Activated B cell treated with CpG ODN at 0.5 μM for 24 hours (primary cell): ENCODE measurements at places on chromosomes 1 and 21.

DNA sequence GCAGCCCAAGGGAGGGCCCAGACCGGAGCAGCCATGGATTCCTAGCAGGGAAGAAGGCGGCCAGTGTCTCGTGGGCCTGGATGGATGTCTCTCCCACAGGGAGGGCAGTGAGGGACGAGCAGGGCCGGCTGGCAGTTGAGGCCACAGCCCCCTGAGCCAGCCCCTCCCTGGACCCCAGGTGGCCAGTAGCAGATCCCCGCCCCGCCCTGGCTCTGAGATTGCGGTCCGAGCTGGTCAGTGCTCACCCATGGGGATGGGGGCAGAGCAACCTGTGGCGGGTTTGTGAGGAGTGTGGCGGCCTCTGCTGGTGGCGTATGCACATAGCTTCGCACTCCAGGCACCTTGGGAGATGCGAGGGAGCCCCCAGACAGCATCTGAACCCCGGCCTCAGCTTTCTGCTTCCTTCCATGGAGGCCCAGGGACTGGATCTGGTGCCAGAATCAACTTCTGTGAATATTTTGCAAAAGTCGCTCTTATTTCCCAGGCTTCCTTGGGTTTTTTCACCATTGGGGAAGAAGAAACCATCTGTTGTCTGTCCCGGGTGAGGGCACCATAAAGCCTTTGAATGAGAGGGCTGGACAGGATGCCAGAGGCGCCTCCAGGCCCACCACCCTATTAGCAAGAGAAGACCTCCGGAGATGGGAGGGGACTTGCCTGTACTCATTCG lies 8.4 kb upstream of the KCNN3 start:
- no peaks in the 10 kb centered on the region for H3K27me3 ChIP-seq
- no peaks in the 10 kb centered on the region for H3K36me3 ChIP-seq
- H3K27ac ChIP-seq, result no peak overlapping the region
- DNase-seq, result peak; percentile 64
- no peak overlapping the region for H3K4me3 ChIP-seq
- H3K4me1 ChIP-seq, result no peaks in the 10 kb centered on the region

GRCh38 chr1:75423616-75424015 lies 187.3 kb downstream of the SLC44A5 start:
- DNase-seq, result no peak
- no peaks in the 10 kb centered on the region for H3K36me3 ChIP-seq
- H3K4me3 ChIP-seq, result no peak overlapping the region
- H3K27ac ChIP-seq, result no peak overlapping the region
- H3K27me3 ChIP-seq, result no peaks in the 10 kb centered on the region
- H3K4me1 ChIP-seq, result no peaks in the 10 kb centered on the region

GRCh38 chr1:119279456-119280381 lies 88.9 kb upstream of the HAO2 start:
- no peak overlapping the region for H3K27ac ChIP-seq
- DNase-seq, result no peak
- no peak overlapping the region for H3K4me3 ChIP-seq
- peaks cover 4% of the 10 kb centered on the region for H3K27me3 ChIP-seq
- no peaks in the 10 kb centered on the region for H3K36me3 ChIP-seq

DNA sequence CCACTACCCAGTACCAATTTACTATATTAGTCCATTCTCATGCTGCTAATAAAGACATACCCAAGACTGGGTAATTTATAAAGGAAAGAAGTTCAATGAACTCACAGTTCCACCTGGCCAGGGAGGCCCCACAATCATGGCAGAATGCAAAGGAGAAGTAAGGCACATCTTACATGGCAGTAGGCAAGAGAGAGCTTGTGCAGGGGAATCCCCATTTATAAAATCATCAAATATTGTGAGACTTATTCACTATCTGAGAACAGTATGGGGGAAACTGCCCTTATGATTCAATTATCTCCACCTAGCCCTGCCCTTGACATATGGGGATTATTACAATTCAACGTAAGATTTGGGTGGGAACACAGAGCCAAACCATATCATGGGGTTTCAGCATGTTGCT lies 6.4 kb downstream of the CD58 start:
- no peak for DNase-seq
- H3K4me1 ChIP-seq, result peaks cover 91% of the 10 kb centered on the region
- peak overlapping the region; percentile 87 for H3K27ac ChIP-seq
- H3K36me3 ChIP-seq, result peaks cover 84% of the 10 kb centered on the region
- H3K4me3 ChIP-seq, result peak overlapping the region; percentile 67
- no peaks in the 10 kb centered on the region for H3K27me3 ChIP-seq

- peaks cover 8% of the 10 kb centered on the region for H3K27me3 ChIP-seq
- peak overlapping the region; percentile 83 for H3K4me3 ChIP-seq
- H3K4me1 ChIP-seq, result peaks cover 20% of the 10 kb centered on the region
- no peaks in the 10 kb centered on the region for H3K36me3 ChIP-seq
These were observed 1.4 kb downstream of the RAVER2 start for GRCh38 chr1:64745986-64746940.

- H3K4me3 ChIP-seq, result no peak overlapping the region
- no peak for DNase-seq
- no peak overlapping the region for H3K27ac ChIP-seq
These were observed 1.4 kb upstream of the ABCA4 start for GRCh38 chr1:94122201-94122970.

GRCh38 chr1:67803380-67804279 lies 29.6 kb downstream of the GNG12 start:
- H3K36me3 ChIP-seq, result no peaks in the 10 kb centered on the region
- no peak overlapping the region for H3K27ac ChIP-seq
- no peak for DNase-seq
- peaks cover 27% of the 10 kb centered on the region for H3K27me3 ChIP-seq
- no peak overlapping the region for H3K4me3 ChIP-seq

DNA sequence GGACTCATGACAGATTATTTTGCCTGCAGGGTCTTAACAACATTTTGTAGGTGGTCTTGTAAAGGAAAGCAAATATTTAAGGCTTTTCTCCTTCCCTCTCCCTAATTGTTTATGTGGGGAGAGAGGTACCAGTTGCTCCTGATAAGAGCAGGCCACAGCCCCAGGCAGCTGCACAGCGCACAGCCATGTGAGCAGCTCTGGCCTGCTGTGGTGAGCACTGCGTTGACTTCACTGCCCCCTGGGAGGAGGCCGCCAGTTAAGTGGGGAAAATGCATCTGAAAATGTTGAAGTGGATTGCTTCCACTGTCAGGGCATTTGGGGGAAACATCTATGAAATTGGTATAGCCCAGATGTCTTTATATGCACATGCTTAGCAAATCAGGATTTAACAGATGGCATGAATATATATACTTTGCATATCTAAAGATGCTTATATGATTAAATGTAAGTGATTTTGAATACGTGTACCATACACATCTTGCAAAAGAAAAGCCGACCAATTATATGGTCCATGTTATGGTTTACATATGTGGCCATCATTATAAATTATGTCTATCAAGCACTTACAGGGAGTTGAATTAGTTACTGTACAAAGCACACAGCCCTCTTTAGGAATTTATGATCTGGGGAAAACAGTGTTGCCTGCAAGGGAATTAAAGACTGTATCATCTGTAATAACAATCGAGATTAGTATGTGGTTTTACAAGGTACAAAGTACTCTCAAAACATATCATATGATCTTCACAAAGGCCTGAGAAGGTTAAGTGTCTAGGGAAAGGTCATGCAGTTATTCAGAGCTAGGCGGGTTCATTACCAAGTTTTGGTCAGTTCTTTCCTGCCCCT lies 132.1 kb downstream of the RHOU start:
- no peak overlapping the region for H3K4me3 ChIP-seq
- peaks cover 9% of the 10 kb centered on the region for H3K27me3 ChIP-seq
- no peak for DNase-seq
- H3K36me3 ChIP-seq, result no peaks in the 10 kb centered on the region
- H3K27ac ChIP-seq, result no peak overlapping the region
- H3K4me1 ChIP-seq, result peaks cover 2% of the 10 kb centered on the region

DNA sequence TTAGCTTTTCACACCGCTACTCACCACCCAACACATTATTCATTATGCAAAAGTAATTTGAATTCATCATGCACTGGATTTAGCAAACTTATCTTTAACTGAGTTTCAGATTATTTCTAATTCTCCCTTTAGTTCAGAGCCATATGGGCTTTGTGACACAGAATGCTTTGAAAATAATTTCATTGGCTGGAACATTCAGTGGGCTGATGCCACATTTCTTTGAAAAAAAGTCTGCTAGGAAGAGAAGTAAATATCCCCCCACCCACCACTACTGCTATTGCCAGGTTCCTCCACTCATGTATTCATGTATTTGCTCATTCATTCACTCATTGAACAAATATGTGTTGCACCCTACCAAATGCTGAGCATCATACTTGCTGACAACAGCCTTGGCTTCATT lies 280.5 kb downstream of the DSCAM start:
- H3K36me3 ChIP-seq, result no peaks in the 10 kb centered on the region
- DNase-seq, result no peak
- no peaks in the 10 kb centered on the region for H3K4me1 ChIP-seq
- H3K4me3 ChIP-seq, result no peak overlapping the region
- H3K27ac ChIP-seq, result no peak overlapping the region
- H3K27me3 ChIP-seq, result no peaks in the 10 kb centered on the region

DNA sequence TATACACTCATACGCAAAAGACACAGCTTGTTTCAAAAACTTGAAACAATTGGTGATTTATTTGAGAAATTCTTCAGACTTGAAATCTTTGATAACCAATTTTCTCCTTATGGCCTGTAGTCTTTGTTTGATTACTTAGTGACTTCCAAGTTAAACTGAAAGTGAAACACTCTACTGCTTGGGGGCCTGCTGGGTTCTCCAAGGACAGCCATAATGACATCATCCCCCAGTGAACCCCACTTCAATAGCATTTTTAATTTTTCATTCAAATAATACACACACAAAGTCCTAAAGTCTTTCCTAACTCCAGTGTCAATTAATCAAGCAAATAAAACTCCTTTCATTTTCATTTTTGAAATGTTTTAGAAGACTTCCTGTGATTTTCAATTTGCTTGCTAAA lies 59.2 kb downstream of the KRTAP19-8 start:
- peaks cover 12% of the 10 kb centered on the region for H3K4me1 ChIP-seq
- no peaks in the 10 kb centered on the region for H3K27me3 ChIP-seq
- no peaks in the 10 kb centered on the region for H3K36me3 ChIP-seq
- no peak overlapping the region for H3K4me3 ChIP-seq
- H3K27ac ChIP-seq, result no peak overlapping the region

GRCh38 chr1:243407284-243408018 lies 151.6 kb downstream of the SDCCAG8 start:
- H3K4me1 ChIP-seq, result no peaks in the 10 kb centered on the region
- no peak for DNase-seq
- H3K4me3 ChIP-seq, result no peak overlapping the region
- H3K27me3 ChIP-seq, result no peaks in the 10 kb centered on the region

DNA sequence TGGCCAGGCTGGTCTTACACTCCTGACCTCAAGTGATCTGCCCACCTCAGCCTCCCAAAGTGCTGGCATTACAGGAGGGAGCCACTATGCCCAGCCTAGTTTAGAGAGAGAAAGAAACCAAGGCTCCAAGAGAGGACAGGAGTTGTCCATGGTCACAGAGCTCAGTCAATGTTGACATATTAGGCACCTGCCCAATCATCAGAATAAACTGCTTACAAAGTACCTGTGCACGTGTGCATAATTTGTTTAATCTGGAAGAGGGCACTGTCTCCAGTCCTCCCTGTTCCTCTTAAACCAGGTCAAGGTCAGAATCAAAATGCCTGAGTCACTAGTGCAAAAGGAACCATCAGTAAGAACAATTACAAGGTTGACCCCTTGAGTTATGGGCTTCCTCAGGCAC lies 20.3 kb upstream of the MPZL1 start:
- H3K4me3 ChIP-seq, result no peak overlapping the region
- H3K36me3 ChIP-seq, result peaks cover 95% of the 10 kb centered on the region
- peak overlapping the region; percentile 24 for H3K27ac ChIP-seq

- peaks cover 77% of the 10 kb centered on the region for H3K36me3 ChIP-seq
- H3K27me3 ChIP-seq, result no peaks in the 10 kb centered on the region
- no peak overlapping the region for H3K27ac ChIP-seq
- no peak for DNase-seq
- no peaks in the 10 kb centered on the region for H3K4me1 ChIP-seq
These were observed 80.0 kb downstream of the USP25 start for GRCh38 chr21:15809818-15810217.

DNA sequence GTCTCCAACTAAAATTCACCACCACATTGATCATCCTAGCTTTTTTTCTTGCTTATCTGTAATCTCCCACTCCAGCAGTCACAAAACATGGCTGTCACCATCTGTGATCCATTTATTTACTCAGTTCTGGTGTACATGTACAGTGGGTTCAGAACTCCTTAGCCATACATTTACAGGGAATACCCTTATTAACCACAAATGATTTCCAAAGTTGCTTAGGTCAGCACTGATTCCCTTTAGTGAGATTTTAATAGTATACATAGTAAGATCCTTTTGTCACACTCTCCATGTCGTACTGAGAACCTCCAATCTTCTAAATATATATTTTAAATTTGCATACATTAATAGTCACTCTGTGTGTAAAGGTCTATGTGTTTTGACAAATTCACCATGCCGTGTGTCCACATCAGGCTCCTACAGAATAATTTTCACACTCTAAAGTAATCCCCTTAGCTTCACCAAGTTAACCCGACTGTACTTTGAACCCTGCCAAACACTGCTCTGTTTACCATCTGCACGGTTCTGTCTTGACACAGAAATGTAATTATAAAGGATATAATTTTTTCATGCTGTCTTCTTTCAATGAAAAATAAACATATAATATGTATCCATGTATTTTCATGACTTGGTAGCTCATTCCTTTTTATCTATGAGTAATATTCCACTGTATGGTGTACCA lies 473.6 kb upstream of the ZP4 start:
- H3K36me3 ChIP-seq, result no peaks in the 10 kb centered on the region
- no peaks in the 10 kb centered on the region for H3K27me3 ChIP-seq
- no peak for DNase-seq
- H3K27ac ChIP-seq, result no peak overlapping the region
- no peaks in the 10 kb centered on the region for H3K4me1 ChIP-seq

GRCh38 chr21:46663754-46664153 lies 28.3 kb downstream of the PRMT2 start:
- no peak overlapping the region for H3K4me3 ChIP-seq
- no peak overlapping the region for H3K27ac ChIP-seq
- H3K4me1 ChIP-seq, result peaks cover 13% of the 10 kb centered on the region
- DNase-seq, result no peak
- H3K36me3 ChIP-seq, result peaks cover 44% of the 10 kb centered on the region
